Stimulated activated CD4-positive, alpha-beta T cell treated with anti-CD3 and anti-CD28 coated beads, Interleukin-15, amount 100 ng/mL, for 1 hour (primary cell): ENCODE measurements at places on chromosomes 4 and X.

DNA sequence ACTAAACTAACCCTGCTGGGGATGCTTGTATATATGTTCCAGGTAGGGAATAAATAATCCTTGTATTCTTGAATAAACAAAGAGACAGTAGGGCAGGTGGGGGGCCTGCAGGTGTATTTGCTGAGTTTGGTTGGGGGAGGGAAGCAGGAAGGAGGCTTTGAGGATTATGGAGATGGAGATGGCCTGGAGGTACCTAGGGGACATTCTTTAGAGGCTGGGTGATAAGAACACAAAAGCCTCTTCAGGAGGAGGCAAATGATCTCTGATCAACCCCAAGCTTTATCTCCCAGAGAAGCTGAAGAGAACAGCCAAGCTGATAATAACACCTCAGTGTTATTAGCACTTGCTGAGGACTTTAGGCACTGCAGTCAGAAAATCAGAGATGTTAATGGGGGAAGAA lies 187.7 kb downstream of the MGST2 start:
- DNase-seq = no peak

DNA sequence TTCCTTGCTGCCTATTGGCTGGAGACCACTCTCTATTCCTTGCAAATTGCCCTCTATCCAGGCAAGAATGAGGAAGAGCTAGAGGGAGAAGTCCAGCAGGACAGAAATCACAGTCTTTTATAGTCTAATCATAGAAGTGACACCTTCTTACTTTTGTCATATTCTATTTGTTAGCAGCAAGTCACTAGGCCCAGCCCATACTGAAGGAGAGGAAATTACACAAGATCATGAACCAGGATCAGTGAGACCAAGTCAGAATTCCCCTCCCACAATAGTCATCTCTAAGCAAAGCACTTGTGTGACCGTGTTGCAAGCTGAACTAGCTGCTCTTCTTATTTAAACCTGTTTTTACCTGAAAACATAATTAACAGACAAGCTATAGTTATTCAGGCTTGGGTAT lies 317.7 kb downstream of the INPP4B start:
- no peak for DNase-seq

- no peak for DNase-seq
These were observed 15.6 kb downstream of the RBM41 start for GRCh38 chrX:107102980-107103379.

- no peak for DNase-seq
These were observed 219.8 kb downstream of the MAML3 start for GRCh38 chr4:139934057-139934707.

GRCh38 chr4:19752599-19752998 lies 499.1 kb upstream of the SLIT2 start:
- no peak for DNase-seq

GRCh38 chrX:31201503-31201902 lies 129.7 kb upstream of the FTHL17 start:
- DNase-seq = no peak

GRCh38 chr4:75034523-75034922 lies 101.6 kb downstream of the PARM1 start:
- DNase-seq = no peak

GRCh38 chr4:66639361-66639760 lies 905.9 kb downstream of the CENPC start:
- DNase-seq = no peak

DNA sequence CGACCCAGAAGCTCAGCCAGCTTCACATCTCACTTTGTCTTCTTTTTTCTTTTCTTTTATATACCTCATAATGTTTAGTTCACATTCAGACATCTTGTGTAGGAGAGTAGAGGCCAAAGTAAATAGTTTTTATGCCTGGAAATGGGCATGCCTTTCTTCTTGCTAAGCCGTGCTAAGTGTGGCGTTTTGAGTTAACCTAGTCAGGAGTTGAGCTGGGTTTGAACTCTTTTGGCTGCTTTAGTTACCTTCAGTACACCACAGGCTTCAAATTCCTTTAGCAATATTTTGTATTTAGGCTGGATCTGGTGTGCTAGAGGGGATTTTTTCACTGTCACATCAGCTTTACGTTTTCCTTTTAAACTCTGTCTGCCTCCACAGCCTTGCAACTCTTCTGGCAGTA lies 300.8 kb downstream of the ZNF674 start:
- no peak for DNase-seq

DNA sequence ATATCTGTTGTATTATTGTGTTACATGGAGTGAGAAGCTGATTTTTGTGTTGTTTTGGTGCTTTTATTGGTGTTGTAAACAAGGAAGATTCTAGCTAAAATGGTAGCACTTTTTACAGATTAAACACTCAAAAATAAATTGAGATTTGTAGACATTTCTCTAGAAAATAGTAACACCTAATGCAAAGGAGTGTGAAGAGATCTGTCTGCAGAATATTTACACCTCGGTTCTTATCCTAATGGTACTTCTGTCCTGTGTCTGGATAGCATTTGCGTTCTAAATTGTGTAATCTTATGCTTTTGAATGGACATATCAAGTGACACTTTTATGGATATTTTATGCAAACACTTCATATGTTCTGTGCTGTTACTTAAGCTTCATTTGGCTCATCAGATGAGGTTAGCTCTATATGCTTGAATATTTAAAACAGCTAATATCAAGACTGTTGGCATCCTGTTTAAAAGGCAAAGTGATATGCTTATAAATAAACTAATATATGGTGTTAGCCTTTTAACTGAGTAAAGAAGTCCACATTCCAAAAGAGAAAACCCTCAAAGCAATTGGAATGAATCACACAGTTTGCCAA lies 6.0 kb downstream of the PCDH7 start:
- DNase-seq = no peak

- no peak for DNase-seq
These were observed 30.4 kb downstream of the DDX60L start for GRCh38 chr4:168449719-168450452.

DNA sequence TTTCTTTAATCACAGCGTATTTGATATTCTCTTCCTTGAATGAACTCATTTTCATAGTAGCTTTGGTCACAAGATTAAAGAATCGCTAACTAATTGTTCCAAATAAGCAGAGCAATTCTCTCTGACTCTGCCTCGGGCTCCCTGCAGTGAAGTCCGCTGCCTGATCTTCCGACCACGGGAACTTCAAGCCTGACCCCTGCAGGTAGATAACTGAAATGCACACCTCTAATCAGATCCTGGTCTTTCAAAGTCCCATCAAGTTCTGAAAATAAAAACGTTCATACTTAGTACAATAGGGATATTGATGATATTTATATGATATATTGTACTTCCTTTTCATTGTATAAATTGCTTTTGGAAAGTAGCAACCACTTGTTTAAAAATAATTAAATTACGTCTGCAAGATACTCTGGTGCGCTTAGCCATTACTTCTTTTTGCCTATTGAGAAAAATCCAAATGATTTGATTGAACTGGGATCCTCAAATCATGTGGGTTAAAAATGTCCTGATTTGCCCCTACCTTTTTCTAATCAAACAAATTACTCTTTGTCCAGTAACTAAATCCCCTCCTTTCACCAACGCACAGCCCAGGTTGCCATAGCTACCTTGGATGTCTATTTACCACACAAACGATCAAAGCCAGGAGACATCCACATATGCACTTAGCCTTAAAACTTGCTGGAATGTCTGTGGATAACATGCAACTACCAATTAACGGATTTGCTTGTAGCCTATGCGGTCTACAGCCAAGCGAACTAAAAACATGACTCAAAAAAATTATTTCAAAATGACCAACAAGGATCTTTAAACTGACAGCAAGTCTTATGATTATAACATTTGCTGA lies 4.2 kb downstream of the MID1 start:
- no peak for DNase-seq

DNA sequence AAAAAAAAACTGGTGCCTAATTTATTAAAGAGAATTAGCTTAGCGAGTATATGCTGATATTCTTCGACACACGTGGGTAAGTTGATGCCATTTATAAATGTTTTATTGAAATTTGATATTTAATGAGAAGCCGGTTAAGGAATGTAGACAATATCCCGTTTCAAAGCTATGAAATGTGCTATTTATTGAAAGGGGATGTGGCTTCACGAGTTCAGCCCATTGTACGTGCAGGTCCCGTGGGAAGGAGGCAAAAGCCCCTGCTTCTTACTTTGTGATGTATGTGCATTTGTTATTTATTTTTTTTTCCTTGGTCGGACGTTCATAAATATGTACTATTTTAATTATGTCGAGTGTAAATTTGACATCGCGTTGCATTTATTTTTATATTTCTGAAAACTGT lies 20.2 kb downstream of the SHOX start:
- no peak for DNase-seq

GRCh38 chr4:577499-578450 lies 1.7 kb upstream of the TMEM271 start:
- DNase-seq = no peak

- DNase-seq = no peak
These were observed 169.9 kb downstream of the KCNIP4 start for GRCh38 chr4:21778702-21779101.

- DNase-seq = no peak
These were observed 21.4 kb upstream of the PGM2 start for GRCh38 chr4:37805091-37805490.

DNA sequence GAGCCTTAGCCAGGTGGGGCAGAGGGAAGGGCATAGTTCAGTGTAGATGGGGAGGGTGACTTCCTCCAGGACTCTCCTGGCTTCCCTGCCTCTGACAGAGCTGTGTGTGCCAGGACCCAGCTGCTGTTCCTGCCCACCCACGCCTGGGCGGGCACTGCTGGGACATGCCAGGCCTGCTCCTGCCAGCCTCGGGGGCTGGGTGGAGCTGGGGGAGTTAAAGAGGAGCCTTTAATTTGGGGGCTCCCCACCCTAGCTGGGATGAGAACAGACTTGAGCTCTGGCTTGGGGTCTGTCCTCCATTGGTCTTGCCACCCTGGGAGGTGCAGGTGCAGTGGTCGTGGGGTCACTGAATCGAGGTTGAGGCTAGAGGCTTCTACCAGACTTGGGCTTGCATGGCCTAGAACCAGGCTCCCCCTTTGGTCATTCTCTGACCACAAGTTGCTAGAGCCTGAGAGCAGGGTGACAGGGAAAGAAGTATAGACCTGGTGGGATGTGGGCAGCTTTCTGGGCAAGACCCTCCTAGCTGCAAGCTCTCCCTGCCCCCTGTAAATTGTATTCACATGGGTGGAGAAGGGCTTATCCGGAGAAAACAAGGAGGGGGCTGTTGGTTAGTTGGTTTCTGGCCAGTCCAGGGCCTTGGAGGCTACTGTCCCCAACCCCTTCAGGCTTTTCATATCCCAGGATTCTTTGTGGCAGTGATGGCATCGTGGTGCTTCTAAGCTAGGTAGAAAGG lies 5.7 kb downstream of the EFNB1 start:
- DNase-seq = no peak

- no peak for DNase-seq
These were observed 137.9 kb upstream of the NHS start for GRCh38 chrX:17237146-17237545.

DNA sequence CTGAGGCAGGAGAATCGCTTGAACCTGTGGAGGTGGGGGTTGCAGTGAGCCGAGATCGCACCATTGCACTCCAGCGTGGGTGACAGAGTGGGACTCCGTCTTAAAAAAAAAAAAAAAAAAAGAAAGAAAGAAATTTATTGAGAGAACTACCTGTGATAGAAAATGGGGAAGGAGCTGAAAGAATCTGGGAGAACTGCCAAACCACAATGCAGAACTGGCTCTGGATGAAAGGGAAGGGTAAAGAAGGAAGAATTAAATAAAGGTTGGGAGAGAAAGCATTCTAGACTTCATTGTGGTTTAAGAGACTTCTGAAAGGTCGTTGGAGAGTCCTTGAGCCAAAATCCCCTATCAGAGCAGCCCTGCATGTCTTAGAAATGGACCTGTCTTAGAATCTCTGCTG lies 567.9 kb upstream of the HTR2C start:
- no peak for DNase-seq

- DNase-seq = no peak
These were observed 118.2 kb downstream of the PPP3CA start for GRCh38 chr4:101229116-101229515.

DNA sequence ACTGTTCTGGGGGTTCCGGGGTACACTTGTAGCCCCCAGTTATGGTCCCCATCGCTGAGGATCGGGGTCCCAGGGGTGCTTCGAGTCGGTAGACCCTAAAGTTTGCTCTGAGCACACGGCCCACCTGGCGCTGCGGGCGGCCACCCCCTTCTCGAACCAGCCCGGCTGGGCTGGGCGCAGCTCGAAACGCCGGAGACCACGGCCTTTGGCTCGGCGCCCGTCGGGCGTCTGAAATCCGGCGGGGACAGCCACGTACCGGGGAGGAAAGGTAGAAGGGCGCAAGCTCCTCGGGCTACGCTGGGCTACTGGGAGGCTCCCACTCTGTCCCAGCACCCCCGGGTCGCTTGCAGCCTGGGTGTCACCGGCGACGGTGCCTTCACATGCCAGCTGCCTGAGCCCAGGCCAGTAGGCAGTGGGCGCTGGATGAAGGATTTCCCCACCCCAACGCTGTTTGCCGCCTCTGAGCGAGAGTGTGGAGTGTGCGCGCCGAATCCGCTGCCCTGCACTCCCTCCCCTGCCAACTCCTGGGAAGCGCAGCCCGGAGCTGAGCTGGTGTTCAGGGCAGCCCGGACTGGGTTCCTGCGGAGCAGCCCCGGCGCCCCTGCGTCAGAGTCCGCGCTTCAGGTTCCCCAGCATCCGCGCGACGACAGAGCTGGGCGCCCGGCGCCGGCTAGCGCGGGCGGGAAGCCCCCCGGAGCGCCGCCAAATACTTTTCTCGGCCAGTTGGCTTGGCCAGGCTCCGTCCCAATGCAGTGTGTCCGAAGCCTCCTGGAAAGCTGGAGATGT lies 637 bp downstream of the MAMLD1 start:
- no peak for DNase-seq

- no peak for DNase-seq
These were observed 105.7 kb downstream of the SLITRK2 start for GRCh38 chrX:145923376-145923775.

GRCh38 chr4:11153171-11153750 lies 275.4 kb downstream of the HS3ST1 start:
- no peak for DNase-seq

- DNase-seq = no peak
These were observed 510.0 kb upstream of the HTR2C start for GRCh38 chrX:114073926-114074325.

GRCh38 chr4:137968956-137969678 lies 273.0 kb downstream of the SLC7A11 start:
- DNase-seq = no peak
